ENCODE measurements at places on chromosomes 5 and 9.

DNA sequence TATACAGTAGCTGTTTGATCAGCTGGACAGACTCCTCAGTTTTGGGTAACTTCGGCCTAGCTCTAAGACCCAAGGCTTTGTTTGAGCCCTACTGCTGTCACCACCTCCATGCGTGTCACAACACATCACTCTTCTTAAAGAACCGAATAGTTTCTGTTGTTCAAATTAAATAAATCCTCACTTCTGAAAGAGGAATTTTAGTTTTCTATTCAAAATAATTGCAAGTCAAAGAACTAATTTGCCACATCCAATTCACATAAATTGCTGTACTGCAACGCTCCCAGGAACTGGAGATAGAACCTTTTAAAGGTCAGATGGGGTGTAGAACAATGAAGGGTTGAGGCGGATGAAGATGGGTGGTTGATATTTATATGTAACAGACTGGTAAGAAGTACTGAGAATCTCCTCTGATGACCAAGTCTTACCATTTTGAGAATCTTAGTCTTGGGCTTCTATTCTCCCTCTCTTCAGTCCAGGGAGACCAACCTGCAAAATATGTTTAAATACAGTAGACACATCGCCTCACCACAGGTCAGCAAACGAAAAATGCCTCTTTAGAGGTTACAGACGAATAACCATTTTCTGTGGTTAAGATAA lies 1.6 kb downstream of the NREP start:
- peak; percentile 7 for DNase-seq

DNA sequence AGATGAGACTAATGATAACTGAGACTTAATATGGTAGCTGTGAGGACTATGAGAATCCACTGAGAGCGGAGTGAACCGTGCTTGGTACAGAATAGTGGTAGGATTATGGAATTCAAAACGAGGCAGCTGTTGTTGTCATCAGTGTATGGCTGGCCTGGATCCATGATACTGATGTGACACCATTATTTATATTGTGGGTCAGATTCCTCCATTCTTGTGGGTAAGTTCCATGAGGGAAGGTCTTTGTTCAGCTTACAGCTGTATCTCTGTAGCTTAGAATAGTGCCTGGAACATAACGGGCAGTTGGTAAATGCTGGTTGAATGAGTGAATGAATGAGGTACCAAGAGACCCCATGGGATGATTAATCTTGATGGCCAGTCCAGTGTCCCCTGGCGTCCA lies 61.8 kb downstream of the ACER2 start:
- DNase-seq, result no peak

DNA sequence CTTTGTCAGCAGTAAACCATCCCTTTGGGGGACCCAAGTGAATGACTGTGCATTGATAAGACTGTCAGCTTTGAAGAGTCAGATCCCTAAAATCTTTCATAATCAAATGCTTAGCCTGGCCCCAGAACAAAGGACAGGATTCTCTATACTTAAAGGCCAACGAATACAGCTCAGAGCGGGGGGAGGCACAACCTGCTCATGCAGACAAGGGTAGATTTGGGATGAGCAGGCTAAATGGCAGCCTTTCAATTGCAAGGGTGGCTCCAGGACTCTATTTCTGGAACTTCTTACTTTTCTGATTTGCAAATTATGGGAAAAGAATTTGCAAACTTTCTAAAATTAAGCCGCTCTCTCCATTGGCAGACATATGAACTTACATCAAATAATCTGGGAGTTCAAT lies 66.4 kb downstream of the ELL2 start:
- no peak for DNase-seq

DNA sequence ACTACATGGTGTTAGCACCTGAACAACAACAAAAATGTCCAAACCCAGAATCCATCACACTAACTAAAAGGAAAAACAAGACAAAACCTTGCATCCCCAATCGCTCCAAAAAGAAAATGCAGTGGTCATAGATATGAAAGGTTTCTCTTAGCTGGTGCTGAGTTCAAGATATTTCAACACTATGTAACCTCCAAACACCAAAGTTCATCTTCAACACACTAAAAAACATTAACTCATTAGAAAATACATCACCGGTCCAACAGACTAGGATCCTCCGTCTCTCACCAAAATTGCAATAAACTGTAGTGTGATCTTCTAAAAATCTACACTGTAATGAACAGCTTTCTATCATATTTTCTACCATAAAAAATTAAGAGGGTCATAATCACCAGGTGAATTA lies 60.8 kb downstream of the ECPAS start:
- DNase-seq, result no peak

DNA sequence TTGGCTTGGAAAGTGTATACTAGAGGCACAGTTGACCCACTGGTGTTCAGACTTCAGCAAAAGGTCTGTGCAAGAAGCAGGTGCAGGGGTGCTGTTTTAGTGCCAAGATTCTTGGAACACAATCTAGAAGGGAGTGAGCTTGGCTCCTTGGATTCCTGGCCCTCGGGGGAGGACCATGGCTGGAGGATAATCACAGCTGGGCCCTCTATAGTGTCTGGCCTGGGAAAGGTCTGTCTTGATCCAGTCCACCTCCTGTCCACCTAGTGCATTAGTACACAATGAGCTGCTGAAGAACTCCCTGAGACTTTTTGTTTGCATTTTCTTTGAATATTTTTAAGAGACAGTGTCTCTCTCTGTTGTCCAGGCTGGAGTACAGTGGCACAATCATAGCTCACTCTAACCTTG lies 50.4 kb upstream of the PLPP1 start:
- no peak for DNase-seq

- no peak for DNase-seq
Measured at GRCh38 chr5:33408816-33409215, 31.9 kb upstream of the TARS1 start.

DNA sequence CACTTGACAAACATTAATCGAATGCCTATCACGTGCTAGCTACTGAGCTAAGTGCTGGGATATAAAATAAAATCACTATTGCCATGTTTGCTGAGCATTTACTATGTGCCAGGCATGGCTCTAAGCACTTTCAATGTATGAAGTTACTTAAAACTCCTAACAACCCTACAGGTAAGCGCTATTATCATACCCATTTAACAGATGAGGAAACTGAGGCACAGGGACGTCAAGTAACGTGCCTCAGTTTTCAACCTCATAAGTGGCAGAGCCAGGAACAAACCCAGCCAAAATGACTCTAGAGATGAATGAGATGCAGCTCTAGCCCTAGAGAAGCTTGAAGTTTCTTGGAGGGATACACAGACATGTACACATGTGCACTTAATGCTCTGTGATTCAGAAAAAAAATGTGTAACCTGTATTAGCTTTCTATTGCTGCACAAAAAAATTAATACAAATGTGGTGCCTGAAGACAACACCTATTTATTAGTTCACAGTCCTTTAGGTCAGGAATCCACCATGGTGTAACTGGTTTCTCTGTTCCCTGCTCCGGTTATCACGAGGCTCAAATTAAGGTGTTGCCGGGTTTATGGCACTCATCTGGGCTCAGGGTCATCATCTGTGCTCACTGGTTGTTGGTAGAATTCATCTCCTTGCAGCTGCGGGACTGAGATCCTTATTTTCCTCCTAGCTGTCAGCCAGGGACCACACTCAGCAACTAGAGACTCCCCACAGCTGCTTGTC lies 33.7 kb downstream of the TTLL11 start:
- no peak for DNase-seq

DNA sequence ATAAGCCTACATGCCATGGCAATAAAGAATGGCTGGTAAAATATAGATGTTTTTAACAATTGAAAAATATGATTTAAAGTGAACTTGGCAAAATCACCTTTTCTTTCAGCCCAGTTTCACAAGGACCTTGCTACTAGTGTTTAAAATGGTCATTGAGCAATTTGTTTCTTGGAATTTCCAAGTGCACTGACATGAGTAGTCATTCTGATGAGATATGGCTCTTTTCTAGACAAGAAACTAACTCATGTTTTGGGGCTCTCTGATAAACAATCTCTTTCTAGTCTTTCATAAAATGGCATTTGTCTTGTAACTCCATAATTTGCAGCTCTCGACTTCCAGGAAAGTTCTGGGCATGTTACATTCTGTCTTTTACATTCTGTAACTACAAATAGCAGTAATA lies 176.8 kb downstream of the NR2F1-AS1 start:
- DNase-seq, result no peak

- DNase-seq, result no peak
Measured at GRCh38 chr9:75893106-75893505, 2.6 kb downstream of the PCSK5 start.

DNA sequence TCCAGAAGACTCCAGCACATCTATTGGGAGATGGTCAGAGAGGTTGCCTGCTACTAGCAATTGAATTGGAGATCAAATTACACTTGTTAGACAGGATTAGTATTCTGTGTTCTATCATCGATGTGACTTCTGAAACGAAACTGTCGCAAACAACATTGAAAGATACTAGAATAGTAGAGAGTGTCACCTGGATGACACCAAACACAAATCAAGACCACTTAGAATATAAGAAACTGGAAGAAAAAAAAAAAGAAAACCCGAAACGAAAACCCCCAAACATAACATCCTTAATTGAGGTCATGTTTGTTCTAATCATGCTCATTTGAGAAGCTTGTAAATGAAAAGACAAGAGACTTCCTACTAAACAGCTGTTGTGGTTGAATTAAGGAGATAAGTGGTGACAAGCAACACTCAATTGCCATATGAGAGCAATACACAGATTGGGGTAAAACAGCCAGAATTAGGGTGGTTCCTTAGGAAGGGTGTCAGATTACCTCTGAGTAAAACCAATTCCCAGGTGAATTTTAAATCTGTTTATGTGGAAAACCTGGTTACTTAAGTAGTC lies 97.6 kb downstream of the BASP1 start:
- no peak for DNase-seq

DNA sequence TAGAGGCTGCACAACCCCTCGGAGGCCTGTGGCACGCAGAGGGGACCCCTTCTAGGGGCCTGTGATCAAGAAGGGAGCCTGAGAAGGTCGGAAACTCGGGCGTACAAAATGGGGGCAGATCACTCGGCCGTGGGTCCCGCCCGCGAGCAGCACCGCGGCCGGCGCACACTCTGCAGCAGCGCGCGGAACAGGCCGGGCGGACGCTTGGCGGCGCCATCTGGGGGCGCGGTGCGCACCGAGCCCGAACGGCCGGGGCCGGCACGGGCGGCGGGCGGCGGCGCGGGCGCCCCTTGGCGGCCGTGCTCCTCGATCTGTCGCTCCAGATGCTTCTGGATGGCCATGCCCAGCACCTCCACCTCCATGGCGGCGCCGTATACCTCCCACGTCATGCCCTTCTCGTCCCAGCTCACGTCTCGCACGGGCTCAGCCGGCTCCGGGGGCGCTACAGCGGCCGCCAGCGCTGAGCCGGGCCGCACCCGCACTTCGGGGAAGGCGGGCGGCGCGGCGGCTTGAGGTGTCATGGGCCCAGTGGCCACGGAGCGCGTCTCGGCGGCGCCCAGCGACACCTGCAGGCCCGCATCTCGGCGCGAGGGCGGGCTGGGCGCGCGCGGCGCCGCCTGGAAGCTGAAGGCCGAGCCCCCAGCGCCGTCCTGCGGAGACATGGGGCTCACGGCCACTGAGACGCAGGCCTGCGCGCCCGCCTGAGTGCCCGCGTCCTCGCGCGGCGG lies 13.1 kb downstream of the GPRIN1 start:
- DNase-seq, result peak; percentile 59
